ENCODE measurements at places on chromosomes 16 and 17.
A peak's percentile ranks its signal among the peaks of the same experiment; 100 is the strongest.

DNA sequence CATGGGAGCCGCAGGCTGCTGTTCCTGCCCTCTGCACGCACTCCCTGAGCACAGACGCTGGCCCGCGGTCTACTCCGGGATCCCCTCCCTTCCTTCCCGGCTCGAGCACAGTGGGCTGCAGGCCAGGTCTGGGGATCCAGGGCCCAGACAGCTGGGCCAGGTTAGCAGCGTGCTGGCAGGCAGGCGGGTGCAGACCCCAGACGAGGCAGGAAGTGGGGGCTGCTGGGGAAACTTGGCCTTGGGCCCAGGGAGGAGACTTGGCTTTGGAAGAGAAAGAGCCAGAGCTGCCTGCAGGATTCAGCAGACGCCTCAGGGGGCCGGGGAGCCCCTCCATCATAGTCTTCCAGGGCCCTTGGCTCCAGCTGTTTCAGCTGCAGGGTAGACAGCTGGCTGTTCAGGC, 30.2 kb upstream of the ABCC3 start:
- no peak for DNase-seq

DNA sequence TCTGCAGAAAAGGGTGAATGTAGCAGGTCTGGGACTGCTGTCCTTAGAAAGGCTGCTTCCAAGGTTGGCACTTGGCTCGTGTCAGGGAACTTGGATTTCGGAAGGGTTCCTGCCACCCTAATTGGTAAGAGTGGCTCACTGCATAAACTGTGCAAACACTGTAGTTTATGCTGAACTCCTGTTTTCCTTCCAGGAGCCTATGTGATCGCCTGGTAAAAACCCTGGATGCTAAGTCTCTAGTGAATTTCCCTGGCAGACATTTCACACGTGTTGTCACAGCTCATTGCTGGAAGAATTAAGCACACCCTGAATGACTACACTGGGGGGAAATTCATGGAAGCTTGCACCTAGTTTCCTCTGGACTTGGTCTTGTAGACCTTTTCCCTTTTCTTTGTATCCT, 140.1 kb downstream of the SPECC1 start:
- no peak for DNase-seq

GRCh38 chr17:20133517-20133916, 124.4 kb downstream of the SPECC1 start:
- DNase-seq: no peak

- no peak for DNase-seq
Measured at GRCh38 chr16:85211271-85211801, 99.1 kb upstream of the CIBAR2 start.

DNA sequence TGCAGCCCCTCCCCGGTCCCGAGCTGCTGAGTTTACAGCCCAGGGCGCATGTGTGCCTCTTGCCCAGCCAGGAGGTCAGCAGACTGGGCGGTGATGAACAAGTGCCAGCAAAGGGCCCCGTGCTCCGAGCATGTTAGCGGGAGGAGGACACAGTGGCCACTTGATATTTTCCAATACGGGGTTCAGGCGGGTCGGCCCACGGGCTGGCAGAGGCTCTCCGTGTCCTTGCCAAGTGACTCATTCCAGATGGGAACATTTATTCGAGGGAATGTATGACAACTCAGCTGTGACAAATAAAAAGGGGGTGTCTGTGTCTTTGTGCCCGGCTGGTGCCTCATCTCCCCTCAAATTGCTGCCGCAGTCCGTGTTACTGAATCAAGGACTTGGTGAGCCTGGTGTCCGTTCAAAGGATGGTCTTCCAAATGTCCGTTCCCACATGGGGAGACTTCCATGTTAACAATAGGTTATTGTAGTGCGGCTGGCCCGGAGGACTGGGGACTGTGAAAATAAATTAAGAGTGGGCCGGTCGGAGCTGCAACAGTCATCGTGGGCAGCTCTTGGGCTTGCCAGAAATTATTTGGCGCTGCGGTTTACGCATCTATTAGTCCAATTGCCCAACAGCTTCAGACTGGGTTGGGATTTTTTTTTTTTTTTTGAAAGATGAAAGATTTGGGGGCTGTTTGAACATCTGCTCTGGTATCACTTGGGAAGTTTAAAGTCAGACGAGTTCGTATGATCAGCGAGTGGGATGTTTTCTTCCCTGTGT, 174.0 kb upstream of the CIBAR2 start:
- peak; percentile 22 for DNase-seq

- peak; percentile 72 for DNase-seq
Measured at GRCh38 chr16:4293822-4294457, 21.1 kb upstream of the TFAP4 start.

- DNase-seq: no peak
Measured at GRCh38 chr16:30028438-30029076, 2.5 kb downstream of the TLCD3B start.

DNA sequence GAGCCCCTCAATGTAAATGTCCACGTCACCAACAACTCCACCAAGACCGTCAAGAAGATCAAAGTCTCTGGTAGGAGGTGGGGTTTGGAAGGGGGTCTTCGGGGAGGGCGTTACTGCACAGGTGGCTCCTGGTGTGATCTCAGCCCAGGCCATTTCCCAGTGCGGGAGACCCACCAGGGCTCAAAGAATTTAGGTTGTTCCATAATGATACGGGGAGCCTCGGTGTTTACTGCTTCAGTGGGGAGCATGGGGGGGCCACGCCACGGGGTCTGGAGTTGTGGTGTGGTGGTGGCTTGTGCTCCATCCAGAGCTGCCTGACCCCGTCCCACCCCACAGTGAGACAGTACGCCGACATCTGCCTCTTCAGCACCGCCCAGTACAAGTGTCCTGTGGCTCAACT, 7.8 kb downstream of the ARRB2 start:
- DNase-seq: no peak

GRCh38 chr17:78872486-78872885, 30.5 kb downstream of the CEP295NL start:
- DNase-seq: no peak

- DNase-seq: no peak
Measured at GRCh38 chr17:8821446-8822105, 22.4 kb upstream of the MFSD6L start.

DNA sequence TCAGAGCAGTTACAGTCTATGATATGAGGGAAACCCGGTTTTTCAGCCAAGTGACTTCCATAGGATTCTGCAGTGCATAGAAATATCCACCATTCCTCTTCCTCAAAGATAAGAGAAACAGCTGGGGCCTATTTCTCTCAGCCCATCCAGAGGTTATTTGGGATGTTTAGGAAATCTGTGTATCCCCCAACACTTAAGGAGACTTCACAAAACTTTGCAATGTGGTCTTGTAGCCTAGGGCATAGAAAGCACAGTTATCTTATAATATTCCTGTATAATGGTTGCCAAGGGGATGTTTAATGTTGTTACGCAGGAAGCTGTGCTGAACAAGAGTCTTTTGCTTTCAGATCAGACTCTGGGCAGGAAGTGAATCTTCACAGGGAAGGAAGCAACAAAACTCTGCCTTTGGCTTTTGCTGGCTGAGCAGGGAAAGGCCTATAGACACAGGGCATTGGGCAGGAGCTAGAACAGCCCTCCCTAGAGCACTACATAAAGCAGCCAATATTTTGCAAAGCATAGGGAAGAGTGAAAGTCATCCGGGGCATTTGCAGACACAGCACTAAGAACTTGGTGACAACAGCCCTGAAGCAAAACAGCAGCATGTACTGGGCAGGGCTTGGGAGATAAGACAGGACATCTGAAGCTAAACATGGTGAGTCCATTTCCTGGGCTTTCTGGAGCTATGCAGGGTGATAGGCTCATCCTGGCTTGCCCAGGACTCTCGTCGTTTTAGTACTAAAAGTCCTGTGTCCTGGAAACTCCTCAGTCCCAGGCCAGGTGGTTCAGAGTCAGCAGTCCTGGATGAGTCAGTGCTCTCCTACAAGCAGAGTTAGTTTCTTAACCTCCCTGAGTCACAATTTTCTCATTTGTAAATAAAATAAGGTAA, 18.7 kb upstream of the BEAN1 start:
- DNase-seq: peak; percentile 47

DNA sequence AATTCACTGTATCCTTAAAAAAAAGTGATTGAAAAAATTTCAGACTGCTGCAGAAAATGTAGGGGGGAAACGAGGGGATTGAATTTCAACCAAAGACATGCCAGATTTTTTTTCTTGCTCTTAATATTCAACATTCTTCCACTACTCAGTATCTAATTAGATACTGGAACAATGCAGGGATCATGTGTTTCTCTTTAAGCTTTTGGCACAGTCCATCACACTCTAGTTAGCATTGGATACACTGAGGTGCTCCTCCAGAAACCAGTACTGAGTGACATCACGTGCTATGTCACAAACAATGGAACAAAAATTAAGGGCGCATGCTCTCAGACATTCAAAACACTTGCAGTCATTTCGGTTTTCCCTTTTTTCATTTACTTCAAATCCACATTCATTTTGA, 298.6 kb upstream of the PSMD7 start:
- DNase-seq: no peak

- DNase-seq: no peak
Measured at GRCh38 chr16:11016993-11017392, 72.6 kb downstream of the CLEC16A start.

DNA sequence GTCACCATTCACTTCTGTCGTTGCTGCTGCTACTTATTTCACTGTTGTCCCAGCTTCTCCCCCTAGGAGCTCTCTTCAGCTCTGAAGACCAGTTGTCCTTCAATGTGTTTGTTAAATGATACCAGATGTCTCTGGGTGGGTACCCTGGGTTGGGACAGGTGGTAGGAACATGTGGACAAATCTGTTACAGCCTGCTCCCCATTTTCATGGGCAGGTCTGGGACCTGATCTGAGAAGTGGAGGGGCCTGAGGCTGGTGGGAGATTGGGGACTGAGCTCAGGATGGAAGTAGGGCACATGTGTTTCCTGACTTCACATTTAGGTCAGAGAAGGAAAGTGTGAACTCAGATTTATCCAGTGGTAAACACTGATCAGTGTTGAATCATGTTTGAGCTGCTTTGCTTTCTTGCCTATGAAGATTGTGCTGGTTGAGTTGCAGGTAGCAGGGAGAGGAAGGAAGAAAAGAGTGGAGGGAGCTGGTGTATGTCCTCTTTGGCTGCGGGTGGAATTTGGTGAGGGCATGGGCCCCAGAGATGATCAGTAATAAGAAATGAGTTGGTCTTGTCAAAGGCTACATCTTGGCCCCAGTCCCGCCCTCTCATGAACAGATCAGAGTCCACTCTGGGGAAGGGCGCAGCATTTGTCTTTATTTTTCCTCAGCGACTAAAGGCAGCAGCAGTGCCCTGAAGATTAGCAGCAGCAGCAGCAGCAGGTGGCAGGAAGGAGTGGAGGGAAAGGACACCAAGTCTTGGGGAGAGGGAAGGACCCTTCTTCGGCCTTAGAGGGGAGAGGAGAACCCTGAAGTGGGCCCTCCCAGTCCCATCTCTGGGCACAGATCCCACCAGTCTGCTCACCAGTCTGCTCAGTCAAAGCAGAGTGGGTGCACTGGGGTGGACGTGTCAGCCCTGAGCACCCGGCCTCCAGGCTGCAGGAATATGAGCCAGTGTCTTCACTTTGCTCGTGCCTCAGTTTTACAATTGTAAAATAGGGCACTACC, 6.1 kb upstream of the EFTUD2 start:
- no peak for DNase-seq

DNA sequence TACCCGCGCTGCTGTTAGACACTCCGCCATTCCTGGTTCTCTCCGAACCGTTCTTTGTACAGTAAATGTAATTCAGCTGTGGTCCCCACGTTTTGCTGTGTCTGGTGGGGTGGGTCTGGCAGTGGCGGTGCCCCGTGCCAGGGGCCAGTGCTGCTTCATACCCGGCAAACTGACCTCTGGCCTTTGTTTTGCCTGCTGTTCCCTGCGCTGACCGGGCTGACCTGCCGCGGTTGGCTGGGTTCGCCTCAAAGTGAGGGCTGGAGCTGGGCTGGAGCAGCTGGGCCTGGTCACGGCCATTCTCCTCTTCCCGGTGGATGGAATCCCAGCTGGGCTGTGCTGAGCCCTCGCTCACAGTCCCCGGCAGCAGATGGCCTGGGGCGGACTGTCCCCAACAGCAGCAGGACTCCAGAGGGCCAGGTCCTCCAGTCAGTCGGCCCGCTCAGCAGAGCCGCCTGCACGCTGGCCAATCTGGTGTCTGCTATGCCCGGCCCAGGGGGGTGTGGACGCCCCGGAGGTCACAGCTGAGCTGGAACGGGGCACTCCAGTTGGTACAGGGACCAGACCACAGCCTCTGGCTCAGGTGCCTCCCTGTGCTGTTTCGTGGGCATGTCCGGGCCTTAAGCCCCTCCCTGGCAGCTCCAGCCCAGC, 1.5 kb upstream of the WFIKKN1 start:
- DNase-seq: no peak

GRCh38 chr17:41602524-41602923, 10.0 kb downstream of the KRT16 start:
- DNase-seq: no peak
